Lower lobe of right lung (tissue), 2 donors: ENCODE measurements at places on chromosomes 1 and 21. TPM values are rescaled to one million over a fixed set of nuclear protein-coding genes. Genes with fewer than 3 reads are reported as not detected.
A peak's percentile ranks its signal among the peaks of the same experiment; 100 is the strongest.

DNA sequence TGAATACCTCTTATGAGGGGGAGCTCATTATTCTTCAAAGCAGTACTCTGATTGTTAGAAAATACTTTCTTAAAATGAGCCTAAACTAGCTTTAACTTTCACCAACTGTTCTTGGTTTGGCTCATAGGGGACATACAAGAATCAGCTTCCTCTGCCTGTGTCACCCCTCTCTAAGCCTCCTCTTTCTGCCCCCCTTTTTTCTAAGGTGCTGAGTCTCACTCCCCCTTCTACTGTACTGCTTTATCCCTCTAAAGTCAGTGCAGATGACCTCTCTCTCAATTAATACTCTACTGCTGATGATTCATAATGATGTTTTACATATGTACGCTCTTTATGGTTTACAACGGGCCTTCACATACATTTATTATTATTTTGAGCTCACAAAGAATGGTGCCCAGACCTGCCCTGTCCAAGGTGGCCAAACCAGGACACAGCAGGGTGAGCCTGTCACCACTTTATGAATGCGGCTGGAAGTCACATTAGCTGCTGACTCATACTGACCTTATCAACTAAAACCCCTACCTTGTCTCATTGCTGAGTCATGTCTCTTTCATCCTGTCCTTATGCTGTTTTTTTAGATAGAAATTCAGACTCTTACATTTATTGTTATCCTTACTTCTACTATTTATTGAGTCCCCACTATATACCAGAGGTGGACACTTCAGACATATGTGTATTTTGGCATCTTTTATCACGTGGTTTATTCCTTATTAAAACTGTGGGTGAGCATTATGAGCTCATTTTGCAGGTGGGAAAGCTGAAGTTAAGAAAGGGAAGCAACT is 126.9 kb downstream of the RNF220 start:
- H3K4me1 ChIP-seq: no peaks in the 10 kb centered on the region
- H3K4me3 ChIP-seq: no peak overlapping the region
- H3K36me3 ChIP-seq: no peaks in the 10 kb centered on the region
- DNase-seq: no peak
- peaks cover 5% of the 10 kb centered on the region for H3K27me3 ChIP-seq

DNA sequence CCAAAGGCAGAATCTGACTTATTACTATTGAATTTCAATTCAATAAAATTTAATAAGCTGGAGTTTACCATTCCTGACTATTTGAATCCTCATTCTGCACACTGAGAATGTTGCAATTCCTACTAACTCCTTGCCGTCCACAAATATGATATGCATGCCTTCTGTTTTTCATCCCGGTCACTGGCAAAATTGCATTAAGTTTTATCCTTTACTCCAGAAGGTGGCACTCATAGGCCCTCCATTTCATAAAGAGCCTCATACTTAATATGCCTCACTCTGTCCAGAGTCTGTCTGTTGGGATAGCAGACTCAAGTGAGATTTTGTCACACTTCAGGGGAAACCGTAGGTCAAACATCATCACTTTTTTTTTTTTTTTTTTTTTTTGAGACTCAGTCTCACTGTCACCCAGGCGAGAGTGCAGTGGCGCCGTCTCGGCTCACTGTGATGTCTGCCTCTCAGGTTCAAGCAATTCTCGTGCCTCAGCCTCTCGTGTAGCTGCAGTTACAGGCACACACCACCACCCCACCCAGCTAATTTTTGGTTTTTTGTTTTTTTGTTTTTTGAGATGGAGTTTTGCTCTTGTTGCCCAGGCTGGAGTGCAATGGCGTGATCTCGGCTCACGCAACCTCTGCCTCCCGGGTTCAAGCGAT is 27.3 kb downstream of the F11R start:
- no peaks in the 10 kb centered on the region for H3K27me3 ChIP-seq
- peaks cover 23% of the 10 kb centered on the region for H3K36me3 ChIP-seq
- DNase-seq: no peak
- H3K27ac ChIP-seq: no peak overlapping the region

GRCh38 chr1:3072391-3073185 is 3.6 kb downstream of the PRDM16 start:
- no peak for DNase-seq
- H3K36me3 ChIP-seq: no peaks in the 10 kb centered on the region
- peak overlapping the region; percentile 76 for H3K27ac ChIP-seq
- peaks cover 81% of the 10 kb centered on the region for H3K27me3 ChIP-seq

Gene MPZ
- total RNA-seq: 4.0 TPM

Gene RGS4
- total RNA-seq: 0.89 TPM

GRCh38 chr1:3795453-3796214 is 664 bp downstream of the LRRC47 start:
- H3K27ac ChIP-seq: peak overlapping the region; percentile 80
- peaks cover 36% of the 10 kb centered on the region for H3K4me1 ChIP-seq
- DNase-seq: peak; percentile 48
- H3K36me3 ChIP-seq: peaks cover 12% of the 10 kb centered on the region

- H3K4me3 ChIP-seq: no peak overlapping the region
- no peak for DNase-seq
- no peaks in the 10 kb centered on the region for H3K36me3 ChIP-seq
- no peaks in the 10 kb centered on the region for H3K4me1 ChIP-seq
Measured at GRCh38 chr1:107514841-107515240, 374.0 kb downstream of the NTNG1 start.

- DNase-seq: no peak
- no peaks in the 10 kb centered on the region for H3K36me3 ChIP-seq
- H3K27me3 ChIP-seq: no peaks in the 10 kb centered on the region
- H3K4me1 ChIP-seq: no peaks in the 10 kb centered on the region
Measured at GRCh38 chr1:196180847-196181593, 427.2 kb downstream of the KCNT2 start.

DNA sequence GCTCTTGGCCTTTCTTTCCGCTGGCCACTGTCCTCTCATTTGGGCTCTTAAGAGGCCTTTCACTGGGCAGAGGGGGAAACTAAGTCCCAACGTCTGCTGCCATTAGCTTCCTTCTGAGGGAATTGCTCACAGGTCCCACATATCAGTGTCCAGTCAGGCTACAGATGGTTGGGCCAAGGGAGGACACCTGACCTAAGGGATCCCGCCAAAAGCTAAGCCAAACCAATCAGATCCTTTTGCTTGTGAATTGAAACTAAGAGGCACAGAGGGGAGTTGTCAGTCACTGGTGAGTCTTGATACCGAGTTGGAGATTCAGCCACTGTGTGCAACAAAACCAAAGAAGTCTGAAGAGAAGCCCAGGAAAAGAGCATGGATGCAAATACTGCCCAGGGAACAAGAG is 5.7 kb upstream of the NT5C1A start:
- peaks cover under 1% of the 10 kb centered on the region for H3K4me1 ChIP-seq
- DNase-seq: no peak
- H3K27ac ChIP-seq: no peak overlapping the region
- H3K4me3 ChIP-seq: no peak overlapping the region
- H3K27me3 ChIP-seq: peaks cover 5% of the 10 kb centered on the region

DNA sequence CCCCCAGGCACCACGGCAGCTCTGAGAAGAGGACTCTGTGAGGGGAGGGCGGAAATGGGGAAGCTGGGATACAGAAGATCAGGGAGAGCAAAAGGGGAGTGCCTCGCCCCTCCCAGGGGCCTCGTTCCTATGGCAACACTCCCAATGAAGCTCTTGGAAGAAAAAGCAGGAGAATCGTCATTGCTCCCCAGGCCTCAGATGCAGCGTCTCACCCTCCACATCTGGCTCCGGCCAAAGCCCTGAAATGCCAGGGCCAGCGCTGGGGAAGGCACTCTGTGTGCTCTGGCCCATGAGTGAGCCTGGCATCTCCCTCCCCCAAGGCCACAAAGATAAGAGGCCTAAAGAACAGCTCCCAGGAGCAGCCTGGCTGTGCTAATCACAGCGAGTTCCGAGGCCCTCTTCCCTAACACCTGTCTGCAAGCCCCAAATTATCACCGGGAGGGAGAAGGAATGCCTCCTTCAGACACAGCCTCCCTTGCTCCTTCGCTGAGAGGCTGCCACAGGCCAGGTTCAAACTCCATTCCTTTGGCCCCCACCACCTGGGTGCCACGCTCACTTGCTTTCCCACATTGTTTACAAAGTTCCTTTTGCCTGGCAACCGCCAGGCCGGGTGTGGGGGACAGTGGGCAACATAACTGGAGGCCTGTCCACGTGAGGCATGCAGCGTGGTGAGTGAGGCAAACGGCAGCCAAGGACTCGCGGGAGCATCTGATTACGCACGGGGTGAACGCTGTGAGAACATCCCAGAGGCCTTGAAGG is 27.8 kb downstream of the ECE1 start:
- DNase-seq: no peak
- H3K27me3 ChIP-seq: no peaks in the 10 kb centered on the region
- peaks cover 62% of the 10 kb centered on the region for H3K4me1 ChIP-seq
- H3K36me3 ChIP-seq: peaks cover 43% of the 10 kb centered on the region
- peak overlapping the region; percentile 86 for H3K27ac ChIP-seq

Gene TNFSF4
- total RNA-seq: 1.5 TPM

DNA sequence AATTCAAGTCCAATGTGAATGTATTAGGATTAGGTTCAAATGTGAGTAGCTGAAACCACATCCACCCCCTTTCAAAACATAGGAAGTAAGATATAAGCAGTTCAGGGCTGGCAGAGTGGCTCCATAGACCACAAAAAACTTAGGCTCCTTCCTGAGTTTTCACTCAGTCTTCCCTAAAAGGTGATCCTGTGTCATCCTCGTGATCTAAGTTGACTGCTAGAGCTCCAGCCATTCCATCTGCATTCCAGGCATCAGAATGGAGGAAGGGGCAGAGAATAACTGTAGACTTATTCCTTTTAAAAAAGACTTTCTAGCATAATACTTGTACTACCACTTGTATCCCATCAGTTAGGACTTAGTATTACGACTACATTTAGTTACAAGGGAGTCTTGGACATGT is 204.1 kb downstream of the PBX1 start:
- H3K4me1 ChIP-seq: peaks cover 17% of the 10 kb centered on the region
- H3K4me3 ChIP-seq: no peak overlapping the region
- no peak overlapping the region for H3K27ac ChIP-seq
- no peaks in the 10 kb centered on the region for H3K36me3 ChIP-seq

- no peaks in the 10 kb centered on the region for H3K4me1 ChIP-seq
- no peak overlapping the region for H3K27ac ChIP-seq
- no peak overlapping the region for H3K4me3 ChIP-seq
- no peak for DNase-seq
- H3K27me3 ChIP-seq: no peaks in the 10 kb centered on the region
- no peaks in the 10 kb centered on the region for H3K36me3 ChIP-seq
Measured at GRCh38 chr1:34199927-34200326, 23.2 kb downstream of the C1orf94 start.

DNA sequence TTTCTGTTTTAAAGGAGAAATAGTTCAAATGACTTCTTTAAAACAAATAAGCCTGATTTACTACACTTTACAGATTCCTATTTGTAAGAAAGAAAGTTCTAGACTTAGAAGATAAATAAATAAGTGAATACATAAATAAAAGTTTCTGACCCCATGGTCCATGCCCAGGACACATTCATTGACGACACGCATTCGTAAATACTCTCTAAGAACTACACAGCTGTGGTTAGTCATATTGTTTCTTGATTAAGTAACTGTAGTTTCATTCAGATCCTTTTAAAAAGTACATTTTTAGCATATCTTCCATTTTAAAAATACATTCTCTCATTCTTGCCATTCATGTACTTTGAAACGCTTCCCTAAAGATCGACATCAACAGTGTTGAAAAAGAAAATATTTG is 497.4 kb downstream of the SETD4 start:
- H3K27ac ChIP-seq: no peak overlapping the region
- H3K27me3 ChIP-seq: no peaks in the 10 kb centered on the region
- H3K36me3 ChIP-seq: no peaks in the 10 kb centered on the region
- no peak for DNase-seq
- no peak overlapping the region for H3K4me3 ChIP-seq
- H3K4me1 ChIP-seq: no peaks in the 10 kb centered on the region

Gene ANGPTL3
- not detected for total RNA-seq

DNA sequence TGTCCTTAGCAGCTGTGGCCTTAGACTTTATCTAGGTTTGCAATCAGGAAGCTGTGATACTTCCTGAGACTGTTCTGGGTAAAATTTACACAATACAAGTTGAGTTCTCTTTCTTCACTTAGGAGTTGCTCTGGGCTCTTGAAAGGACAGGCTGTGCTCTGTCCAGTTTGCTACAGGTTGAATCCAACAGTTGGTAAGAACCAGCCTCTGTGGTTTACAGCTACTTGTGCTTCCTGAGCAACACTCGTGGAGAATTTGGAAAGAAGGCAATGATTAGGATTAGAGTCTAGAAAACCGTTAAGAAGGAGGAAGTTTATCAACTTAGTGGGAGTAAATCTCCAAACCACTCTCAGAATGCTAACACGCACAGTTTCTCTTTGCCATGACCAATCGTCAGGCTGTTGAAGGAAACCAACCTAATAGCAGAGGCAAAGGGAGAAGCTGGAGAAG is 26.8 kb downstream of the GFI1 start:
- no peak for DNase-seq
- H3K4me3 ChIP-seq: no peak overlapping the region
- H3K27ac ChIP-seq: peak overlapping the region; percentile 54

Gene FAM167B
- 21.9 TPM for total RNA-seq

DNA sequence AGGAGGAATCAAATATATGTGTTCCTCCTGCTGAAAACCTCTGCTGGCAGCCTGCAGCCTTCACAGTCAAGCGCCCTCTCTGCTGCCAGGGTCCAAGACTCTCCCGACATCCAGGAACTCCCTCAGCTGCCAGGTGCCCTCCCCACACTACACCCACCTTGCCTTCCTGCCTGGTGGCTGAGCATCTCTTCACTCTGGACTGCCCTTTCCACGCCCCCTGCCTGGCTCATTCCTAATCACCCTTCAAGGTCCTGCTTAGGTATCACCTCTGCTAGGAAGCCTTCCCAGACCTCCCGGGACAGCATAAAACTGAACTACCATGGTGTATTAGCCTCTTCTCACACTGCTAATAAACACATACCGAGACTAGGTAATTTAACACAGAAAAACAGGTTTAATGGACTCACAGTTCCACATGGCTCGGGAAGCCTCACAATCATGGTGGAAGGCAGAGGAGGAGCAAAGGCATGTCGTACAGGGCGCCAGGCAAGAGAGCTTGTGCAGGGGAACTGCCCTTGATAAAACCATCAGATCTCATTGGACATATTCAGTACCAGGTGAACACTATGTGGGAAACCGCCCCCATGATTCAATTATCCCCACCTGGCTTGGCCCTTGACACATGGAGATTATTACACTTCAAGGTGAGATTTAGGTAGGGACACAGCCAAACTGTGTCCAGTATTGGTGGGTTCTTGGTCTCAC is 15.3 kb downstream of the LDLRAD1 start:
- DNase-seq: no peak
- H3K36me3 ChIP-seq: no peaks in the 10 kb centered on the region
- no peaks in the 10 kb centered on the region for H3K27me3 ChIP-seq
- no peak overlapping the region for H3K4me3 ChIP-seq
- no peaks in the 10 kb centered on the region for H3K4me1 ChIP-seq
- no peak overlapping the region for H3K27ac ChIP-seq
